Activated T-helper 1 cell treated with Interleukin-2 at 50 U/mL for 16 hours (primary cell): ENCODE measurements at places on chromosomes 4 and X.
A peak's percentile ranks its signal among the peaks of the same experiment; 100 is the strongest.

- no peak for DNase-seq
These were observed 58.7 kb downstream of the TSPAN5 start for GRCh38 chr4:98599617-98600205.

DNA sequence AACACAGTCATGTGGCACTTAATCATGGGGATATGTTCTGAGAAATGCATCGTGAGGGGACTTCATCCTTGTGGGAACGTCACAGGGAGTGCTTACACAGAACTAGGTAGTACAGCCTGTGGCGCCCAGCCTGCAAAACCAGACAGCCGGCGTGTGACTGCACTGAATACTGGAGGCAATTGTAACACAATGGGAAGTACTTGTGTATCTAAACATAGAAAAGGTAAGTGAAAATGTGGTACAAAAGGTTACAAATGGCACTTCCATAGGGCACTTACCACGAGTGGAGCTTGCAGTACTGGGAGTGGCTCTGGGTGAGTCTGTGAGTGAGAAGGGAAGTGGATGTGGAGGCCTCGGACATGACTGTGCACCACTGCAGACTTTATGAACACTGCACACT lies 5.2 kb downstream of the TLR3 start:
- no peak for DNase-seq

- no peak for DNase-seq
These were observed 235.2 kb downstream of the FRAS1 start for GRCh38 chr4:78292341-78292740.

GRCh38 chr4:137534516-137534915 lies 2.2 kb upstream of the PCDH18 start:
- no peak for DNase-seq

- no peak for DNase-seq
These were observed 109.9 kb downstream of the AFF2 start for GRCh38 chrX:148610328-148610698.

DNA sequence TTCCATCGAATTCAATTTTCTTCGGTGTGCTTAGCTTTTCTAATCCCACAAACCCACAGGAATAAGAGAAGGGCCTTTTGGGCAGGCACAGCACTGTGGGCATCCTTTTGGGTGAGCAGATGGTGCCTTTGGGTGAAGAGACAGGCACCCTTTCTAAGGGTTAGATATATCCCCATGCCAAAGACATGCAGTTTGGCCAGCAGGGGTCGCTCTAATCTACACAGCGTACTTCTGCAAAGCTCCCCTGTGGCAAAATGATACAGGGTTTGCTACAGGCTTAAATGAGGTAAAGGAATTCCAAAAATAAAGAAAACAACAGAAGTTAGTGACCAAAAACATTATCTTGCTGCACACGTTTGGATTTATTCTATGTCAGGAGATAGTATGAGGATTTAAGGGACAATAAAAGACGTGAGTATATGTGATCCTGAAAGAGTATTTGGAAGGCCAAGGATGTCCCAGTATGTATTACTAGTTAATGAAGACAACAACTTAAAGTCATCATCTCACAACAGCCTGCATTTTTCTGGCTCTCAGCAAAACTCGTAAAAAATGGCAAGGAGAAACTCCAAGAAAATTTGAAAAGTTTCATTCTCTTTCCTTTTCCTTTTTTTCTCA lies 49.5 kb downstream of the PHEX start:
- DNase-seq = peak; percentile 11

- DNase-seq = peak; percentile 33
These were observed 10.3 kb downstream of the RTL5 start for GRCh38 chrX:72121383-72121782.

DNA sequence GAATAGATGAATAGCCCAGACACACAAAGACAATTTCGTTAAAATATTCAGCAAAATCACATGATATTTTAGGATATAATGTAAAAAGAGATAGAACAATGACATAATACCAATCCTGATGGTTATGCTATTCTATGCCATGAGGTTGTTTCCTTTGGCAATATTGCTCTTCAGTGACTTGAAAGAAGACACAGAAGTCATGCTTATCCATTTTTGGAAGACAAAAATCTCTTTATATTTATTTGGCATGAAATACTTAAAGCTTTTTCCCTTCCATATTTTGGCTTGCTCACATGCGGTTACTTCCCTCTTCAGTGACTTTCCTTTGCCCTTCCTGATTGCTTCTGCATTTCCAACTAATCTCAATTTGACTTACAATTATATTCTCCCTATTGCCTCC lies 314.8 kb downstream of the IQCM start:
- no peak for DNase-seq

DNA sequence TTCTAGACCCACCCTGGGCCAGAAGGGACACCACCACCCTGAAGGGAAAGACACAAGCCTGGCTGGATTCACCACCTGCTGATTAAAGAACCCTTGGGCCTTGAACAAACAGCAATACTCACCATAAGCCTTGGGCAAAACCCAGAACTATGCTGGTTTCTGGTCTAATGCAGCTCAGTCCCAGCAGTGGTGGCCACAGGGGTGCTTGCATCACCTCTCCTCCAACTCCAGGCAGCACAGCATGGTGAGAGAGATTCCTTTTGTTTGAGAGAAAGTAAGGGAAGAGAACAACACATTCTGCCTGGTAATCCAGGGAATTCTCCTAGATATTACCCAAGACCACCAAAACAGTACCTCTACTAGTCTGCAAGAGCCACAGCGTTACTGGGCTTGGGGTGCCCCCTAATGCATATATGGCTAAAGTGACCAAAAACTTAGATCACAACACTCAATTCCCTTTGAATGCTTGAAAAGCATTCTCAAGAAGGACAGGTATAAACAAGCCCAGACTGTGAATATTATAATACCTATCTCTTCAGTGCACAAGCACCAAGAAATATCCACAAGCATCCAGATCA lies 25.7 kb downstream of the RNF128 start:
- no peak for DNase-seq

- no peak for DNase-seq
These were observed 5.2 kb upstream of the SCFD2 start for GRCh38 chr4:53371049-53371448.

GRCh38 chrX:102604327-102604726 lies 5.0 kb downstream of the ARMCX5 start:
- DNase-seq = no peak

- no peak for DNase-seq
These were observed 674.3 kb upstream of the AMOT start for GRCh38 chrX:113514906-113515305.

- DNase-seq = no peak
These were observed 1477.7 kb downstream of the RAPGEF2 start for GRCh38 chr4:160580581-160580980.

DNA sequence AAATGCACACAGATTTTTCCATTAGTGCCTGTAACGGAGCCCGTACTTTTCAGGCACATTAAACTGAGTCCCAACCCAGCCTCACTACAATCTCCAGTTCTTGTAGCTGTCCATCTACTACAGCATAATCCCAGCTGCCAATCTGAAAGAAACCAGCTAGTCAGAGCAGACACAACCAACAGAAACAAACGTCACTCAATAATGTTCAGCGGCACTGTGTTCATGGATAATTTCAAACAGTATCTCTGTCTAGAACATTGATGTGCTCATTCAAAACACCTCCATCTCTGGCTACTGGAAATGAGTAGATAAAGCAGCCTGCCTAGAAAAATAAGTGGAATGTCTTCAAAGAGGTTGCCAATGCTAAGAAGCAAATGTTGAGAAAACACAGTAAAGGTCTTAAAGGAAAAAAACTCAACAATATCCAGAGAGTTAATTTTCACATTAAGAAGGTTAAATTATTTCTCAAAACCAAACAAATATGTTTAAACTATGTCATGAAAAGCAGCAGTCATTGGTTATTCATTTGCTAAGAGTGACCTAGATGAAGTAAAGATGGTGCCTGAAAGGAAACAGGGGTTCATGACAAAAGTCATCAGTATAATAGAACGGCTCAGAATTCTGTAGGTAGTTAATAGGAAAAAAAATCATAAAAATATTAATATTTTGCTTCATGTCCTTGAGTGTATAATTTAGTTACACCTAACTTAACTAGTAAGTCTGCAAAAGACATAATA lies 245.1 kb upstream of the MAB21L2 start:
- DNase-seq = no peak

GRCh38 chrX:108105473-108105872 lies 13.9 kb downstream of the ATG4A start:
- no peak for DNase-seq

DNA sequence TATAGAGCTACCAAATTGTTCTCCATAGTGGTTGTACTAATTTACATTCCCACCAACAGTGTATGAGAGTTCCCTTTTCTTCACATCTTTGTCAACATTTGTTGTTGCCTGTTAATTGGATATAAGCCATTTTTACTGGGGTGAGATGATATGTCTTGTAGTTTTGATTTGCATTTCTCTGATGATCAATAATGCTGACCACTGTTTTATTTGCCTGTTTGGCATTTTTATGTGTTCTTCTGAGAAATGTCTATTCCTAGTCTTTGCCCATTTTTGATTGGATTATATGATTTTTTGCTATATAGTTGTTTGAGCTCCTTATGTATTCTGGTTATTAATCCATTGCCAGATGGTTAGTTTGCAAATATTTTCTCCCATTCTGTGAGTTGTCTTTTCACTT lies 44.3 kb downstream of the ACTRT1 start:
- DNase-seq = no peak

DNA sequence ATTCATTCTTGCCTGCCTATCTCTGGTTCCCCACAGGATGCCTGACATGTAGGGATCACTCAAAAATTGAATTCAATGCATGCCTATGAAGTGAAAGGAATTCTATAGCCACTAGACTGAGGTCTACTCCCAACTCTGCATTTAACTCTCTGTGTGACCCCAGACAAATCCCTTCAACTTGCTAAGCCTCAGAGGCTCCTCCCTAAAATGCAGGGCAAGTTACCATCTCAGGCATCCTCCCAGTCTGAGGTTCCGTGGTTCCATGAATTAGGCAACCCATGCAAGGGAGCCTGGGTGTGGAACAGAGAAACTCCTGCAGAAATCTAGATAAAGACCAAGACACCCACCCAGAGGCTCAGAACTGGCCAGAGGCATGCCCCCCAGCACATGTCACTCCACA lies 6.6 kb downstream of the SRPX start:
- no peak for DNase-seq

GRCh38 chrX:48579259-48579658 lies 5.0 kb downstream of the RBM3 start:
- DNase-seq = no peak

DNA sequence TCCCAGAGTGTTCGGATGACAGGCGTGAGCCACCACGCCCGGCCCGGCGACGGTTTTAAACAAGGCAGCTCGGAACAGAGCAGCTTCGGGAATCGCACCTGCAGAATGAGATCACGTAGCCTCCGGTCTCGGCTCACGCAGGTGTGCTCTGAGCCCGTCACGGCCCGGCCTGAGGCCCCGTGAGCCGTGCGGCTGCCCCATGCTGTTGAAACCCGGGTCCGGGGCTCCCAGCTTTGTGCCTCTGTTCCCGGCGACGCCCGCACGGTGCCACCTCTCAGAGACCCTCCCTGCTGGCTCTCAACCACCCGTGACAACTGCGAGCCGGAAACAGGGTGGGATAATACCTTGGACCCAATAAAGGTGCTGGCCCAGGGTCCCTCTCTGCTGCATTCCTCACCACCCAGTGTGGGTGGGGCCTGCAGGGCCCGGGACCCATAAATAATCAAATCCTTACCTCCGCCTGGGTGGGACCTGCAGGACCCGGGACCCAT lies 13.4 kb upstream of the PLCXD1 start:
- no peak for DNase-seq

GRCh38 chr4:11201256-11201655 lies 227.4 kb downstream of the HS3ST1 start:
- no peak for DNase-seq

DNA sequence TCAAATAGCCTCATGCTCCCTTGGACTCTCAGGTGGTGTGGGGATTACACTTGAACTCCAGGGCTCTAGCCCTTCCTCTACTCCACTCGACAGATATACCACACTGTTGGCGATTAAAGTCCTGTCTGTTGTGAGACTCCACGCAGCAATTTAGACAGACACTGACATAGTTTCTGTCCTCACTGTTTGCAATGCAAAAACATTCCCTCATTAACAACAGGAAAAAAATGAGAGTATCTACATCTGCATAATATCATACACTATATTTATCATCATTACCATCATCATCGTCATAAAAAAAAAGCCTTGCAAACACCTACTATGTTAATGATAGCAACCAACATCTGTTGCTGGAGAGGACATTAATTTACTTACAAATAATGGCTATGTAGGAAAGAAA lies 132.4 kb downstream of the RASL11B start:
- DNase-seq = no peak

- DNase-seq = no peak
These were observed 67.4 kb downstream of the RASGEF1B start for GRCh38 chr4:81404294-81404693.

- DNase-seq = no peak
These were observed 413.2 kb downstream of the FGF13 start for GRCh38 chrX:138298268-138298667.

- DNase-seq = no peak
These were observed 15.3 kb upstream of the BEND4 start for GRCh38 chr4:42167709-42168108.

- DNase-seq = no peak
These were observed 50.4 kb downstream of the PDK3 start for GRCh38 chrX:24515447-24515846.

GRCh38 chr4:51906167-51906958 lies 63.4 kb downstream of the DCUN1D4 start:
- DNase-seq = no peak

- DNase-seq = no peak
These were observed 260.1 kb upstream of the GIMD1 start for GRCh38 chr4:106628586-106629267.

DNA sequence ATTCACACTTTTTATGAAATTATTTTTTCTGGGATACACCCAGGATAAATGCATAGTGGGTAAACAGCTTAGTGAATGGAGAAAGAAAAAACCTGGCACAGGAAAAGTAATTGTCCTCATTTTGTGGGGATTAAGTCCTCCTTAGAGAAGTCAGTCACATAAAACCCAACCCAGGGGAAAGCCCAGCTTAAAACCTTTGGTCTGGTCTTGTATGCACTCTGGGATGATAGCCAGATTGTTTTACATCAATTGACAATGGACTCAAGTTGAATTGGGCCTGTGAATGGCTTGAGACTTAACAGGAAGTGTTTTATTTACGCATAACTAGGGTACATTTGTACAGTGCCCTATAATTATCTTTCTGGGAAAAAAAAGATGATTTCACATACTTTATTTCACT lies 561.3 kb upstream of the GRIA3 start:
- DNase-seq = no peak

- DNase-seq = no peak
These were observed 35.6 kb upstream of the KCNE5 start for GRCh38 chrX:109660435-109661143.

DNA sequence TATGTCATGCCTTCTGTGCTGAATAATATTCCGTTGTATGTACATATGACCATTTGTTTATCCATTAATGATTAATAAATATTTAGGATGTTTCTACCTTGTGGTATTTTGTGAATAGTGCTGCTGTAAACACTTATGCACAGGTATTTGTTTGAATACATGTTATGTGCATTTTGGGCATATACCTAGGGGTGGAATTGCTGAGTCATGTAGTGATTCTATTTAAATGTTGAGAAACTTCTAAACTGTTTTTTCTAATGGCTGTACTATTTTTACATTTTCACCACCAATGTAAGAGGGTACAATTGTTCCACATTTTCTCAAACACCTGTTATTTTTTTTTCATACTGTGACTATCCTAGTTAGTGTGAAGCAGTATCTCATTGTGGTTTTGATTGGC lies 1318.6 kb downstream of the TECRL start:
- no peak for DNase-seq
